ENCODE measurements at places on chromosomes 2 and 18.

DNA sequence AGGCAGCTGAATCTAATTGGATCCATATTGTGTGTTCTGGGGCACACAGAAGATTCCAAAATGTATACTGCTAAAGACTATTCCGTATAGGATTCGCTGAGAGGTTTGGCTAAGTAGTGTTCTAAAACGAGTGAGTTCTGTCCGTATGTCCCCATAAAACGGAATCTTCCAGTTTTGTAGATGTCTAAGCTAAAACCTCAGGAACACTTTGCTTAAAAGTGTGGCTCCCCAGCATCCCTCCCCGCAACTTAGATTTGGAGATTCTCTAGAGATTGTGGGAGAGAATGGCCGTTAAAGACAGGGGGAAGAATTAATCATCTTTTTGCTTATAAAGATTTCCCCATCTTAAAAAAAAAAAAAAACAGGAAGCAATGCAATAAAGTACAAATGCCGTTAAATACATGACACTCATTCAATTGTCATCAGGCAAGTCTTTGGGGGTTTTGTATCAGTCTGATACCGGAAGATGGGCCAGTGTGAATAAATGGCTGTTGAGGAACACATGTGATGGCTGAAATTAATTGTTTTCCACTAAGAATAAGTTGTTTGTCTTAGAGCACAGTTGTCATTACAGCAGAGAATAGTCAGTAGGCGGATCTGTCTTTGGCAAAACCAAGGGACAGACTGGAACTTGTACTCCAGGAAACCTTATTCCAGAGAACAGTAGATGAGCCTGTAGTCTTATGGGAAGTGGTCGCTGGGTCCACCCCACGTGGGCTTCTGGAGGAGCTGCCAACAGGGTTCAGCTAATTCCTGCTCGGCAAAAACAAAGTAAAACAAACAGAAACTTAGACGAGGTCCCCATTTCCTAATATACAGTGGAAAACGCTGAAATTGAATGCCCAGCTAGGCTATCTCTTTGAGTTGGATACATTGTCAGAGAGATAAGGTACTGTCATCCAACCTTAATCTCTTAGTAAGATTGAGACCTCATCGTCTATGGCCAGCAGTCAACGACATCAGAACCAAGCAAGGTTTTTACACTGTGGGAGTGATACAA lies 1.7 kb downstream of the EMILIN2 start:
- no peak for DNase-seq

- no peak for DNase-seq
These were observed 61.6 kb upstream of the CYRIA start for GRCh38 chr2:16727256-16727655.

- no peak for DNase-seq
These were observed 103.7 kb downstream of the BIN1 start for GRCh38 chr2:127003070-127003800.

DNA sequence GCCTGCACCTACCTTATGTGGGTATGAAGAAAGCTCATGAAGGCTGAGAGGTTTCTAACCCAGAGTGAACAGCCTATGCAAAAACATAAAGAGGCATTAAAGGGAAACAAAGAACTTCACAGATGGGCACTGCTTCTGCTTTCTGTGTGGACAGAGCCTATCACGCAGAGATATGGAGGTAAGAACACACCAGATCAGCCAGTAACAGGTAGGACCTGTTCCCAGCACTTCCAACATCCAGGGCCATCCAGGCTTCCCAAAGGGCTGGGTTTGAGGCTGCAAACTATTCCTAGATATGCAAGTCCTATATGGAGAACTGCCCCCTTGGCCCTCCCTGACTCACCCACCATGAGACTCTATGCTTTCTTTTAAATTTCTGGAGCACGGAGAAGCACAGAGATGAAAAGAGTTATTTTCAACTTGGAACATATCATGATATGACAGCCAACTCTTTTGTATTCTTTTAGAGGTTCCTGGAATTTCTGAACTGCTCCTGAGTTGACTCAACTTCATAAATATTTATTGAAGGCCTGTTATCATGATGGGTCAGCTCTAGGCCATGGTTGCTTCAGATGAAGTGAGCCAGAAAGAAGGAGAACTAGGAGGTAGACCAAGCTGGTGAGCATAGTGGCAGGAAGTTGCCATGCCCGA lies 77.4 kb upstream of the PPP1CB start:
- DNase-seq = no peak

DNA sequence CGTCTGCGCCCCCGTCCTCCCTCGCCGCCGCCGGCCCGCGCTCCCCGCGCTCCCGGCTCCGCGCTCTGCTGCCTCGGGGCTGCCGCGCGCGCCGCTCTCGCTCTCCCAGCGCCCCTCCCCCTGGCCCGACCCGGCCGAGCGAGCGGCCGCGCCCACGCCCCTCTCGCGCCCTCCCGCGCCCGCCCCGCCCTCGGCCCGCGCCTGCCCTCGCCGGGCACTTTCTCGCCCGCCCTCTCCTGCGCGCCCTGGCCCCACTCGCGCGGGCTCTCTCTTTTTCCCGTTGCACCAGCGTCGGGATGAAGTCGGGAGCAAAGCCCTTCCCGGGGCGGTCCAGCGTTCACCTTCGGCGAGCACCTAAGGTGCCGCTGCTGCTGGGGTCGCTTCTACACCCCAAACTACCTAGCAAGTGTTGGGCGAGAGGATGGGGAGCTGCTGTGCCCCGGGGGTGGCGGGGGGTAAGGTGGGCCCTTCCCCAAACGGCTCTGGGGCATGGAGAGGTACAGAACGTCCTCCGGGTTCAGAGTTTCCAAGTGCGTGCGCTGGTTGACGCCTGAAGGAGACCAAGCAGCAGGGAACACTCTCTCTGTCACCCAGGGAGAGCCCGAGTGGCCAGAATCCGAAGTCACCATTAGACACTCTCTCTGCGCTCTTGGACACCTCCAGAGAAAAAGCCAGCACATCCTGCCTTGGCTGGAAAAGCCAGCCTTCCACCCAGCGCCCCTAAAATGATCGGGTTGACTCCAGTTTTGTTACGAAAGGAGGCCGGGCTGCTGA lies at the start of gene COLEC12:
COLEC12 (minus strand) TSS at position 70 of the 774 bp plus-strand sequence. CDS start 187 bp downstream, outside the sequence.
- no peak for DNase-seq

GRCh38 chr2:230885463-230886130 lies 20.9 kb downstream of the ITM2C start:
- DNase-seq = no peak

DNA sequence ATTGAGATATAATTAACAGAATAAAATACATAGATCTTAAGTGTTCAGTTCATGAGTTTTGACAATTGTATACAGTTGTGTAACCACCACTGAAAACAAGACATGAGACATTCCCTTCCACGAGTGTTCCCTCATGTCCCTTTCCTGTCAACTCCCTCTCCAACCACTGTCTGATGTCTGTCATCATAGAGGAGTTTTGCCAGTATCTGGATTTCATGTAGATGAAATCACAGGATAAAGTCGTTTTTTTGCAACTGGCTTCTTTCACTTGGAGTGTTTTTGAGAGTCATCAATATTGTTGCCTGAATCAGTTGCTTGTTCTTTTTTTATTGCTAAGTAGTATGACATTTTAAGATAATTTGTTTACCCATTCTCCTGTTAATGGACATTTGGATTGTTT lies 52.7 kb downstream of the RBMS1 start:
- DNase-seq = no peak

DNA sequence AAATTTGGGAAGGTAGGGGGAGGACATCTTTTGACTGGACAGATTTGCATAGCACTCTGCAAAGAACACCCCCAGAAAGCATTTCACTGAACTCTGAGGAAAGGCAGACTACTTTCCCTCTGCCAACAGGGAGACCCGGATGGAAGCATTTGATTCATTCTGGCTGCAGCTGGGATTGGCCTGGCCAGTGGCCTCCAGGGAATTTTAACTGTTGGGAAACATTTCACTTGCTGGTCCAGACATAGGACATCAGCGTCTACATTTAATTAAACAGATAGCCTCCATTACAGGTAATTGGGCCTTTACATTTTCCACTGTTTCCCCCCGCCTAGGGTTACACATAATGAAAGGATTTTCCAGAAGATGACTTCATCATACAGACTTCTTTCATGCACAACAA lies 92.8 kb downstream of the MARCHF4 start:
- no peak for DNase-seq

DNA sequence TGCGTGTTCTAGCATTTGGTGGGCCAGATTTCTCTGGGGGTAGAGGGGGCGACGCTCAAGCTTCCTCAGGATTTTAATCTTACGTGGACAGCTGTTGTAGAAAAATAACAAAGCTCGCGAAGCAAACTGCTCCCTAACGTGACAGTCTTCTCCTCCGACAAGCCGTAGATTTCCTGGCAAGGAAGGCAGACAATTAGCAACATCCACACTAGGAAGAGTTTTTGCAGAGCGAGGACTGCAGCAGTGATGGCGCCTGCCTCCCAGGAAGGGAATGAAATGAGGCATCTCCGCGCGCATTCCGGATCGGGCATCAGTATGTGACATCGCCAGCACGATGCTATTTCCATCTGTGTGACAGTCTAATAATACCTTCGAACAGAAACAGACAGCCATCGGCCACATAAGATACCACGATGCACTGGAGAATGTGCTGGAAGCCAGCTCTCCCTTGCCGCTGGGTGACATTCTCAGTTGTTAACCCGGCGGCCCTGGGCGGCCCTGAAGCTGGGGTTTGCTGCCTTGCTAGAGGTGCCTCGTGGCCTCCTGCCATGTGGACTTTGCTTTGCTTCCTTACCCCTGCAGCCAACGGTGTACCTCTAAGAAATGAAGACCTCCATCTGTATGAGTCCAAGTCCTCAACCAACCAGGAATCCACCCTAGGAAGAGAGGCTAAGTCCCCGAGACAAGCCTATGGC lies 101.8 kb upstream of the AGAP1 start:
- no peak for DNase-seq

- no peak for DNase-seq
These were observed 226.0 kb downstream of the GULP1 start for GRCh38 chr2:188517549-188518215.

- no peak for DNase-seq
These were observed 245.4 kb downstream of the ATAD2B start for GRCh38 chr2:23681356-23682140.

GRCh38 chr18:48923746-48924629 lies 26.8 kb downstream of the SMAD7 start:
- DNase-seq = no peak

DNA sequence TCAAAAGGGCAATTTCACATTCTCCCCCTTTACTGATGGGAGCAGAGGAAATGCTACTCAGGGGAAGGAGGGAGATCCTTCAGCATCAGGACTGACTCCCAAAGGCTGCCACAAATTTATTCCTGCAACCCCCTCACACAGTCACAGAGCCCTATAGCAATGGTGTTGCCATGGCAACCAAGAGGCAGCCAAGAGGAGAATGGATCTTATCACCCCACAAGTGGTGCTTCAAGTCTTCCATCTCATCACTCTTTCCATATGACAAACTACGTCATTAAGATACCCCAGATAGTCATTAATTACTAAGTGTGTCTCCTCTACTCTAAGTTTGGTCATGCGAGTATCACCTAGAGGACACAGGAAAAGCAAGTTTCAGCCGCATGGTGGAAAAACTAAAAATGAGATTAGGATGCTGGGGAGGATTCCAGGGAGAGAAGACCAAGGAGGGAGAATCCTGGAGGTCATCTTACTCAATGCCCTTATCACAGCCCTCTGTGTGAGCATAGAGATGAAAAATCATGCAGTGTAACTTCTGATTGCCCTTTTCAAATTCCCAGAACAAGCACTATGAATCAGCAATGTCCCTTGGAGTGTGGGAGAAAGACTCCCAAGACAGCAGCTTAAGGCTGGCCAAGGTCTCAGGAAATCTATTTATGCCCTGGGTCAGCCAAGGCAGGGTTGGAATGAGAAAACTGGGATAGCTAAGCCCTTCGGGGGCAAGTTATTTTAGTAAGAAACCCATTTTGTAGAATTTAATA lies 885.7 kb upstream of the KLHL29 start:
- DNase-seq = no peak

DNA sequence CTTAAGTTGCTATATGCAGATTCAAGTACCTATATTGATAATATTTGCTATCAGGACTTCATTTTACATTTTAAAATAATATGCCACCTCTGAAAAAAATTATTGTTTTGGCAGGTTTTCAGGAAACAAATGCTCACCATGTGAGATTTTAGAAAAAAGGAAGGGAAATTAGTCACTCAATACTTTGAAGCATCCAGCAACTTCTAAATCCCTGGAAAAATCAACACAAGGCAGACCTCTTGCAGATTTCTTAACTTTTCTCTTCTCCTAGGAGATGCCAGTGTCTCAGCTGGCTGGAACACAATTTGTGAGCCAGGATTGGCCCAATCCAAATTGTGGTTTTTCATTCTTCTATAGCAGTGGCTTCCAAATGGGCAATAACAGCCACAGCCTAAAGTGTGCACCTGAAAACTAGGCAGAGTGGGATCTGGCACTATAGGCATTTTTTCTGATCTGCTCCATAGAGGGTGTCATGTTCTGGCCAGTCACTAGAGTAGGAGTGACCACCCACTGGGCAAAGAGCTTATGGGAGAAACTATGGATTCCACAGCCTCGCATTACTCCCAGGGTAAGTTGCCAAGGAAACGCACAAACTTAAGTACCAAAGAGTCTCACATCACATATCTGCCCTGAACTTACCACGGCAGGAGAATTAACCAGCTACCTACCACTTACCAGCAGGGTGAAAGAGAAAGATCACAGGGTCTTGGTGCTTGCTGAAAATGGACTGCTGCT lies 28.1 kb upstream of the THOC1 start:
- no peak for DNase-seq

- DNase-seq = no peak
These were observed 76.3 kb upstream of the MGAT4A start for GRCh38 chr2:98807221-98807620.

DNA sequence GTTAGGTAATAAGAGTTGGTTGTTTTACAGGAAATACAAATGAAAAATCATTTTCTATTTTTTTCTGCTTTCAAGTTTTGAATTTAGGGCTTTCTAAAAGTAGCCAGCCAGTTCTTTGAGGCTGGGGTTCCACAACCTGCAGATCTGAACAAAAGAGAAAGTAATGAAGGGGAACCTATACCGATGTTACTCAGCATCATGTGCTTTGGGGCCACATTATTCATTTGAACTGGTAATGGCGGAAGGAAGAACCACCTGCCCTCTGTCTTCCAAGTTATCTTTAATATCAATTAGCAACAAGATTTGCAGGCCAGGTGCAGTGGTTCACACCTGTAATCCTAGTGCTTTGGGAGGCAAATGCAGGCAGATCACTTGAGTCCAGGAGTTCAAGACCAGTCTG lies 12.9 kb upstream of the MRO start:
- DNase-seq = no peak

GRCh38 chr2:206867006-206867405 lies 72.3 kb upstream of the CPO start:
- no peak for DNase-seq

DNA sequence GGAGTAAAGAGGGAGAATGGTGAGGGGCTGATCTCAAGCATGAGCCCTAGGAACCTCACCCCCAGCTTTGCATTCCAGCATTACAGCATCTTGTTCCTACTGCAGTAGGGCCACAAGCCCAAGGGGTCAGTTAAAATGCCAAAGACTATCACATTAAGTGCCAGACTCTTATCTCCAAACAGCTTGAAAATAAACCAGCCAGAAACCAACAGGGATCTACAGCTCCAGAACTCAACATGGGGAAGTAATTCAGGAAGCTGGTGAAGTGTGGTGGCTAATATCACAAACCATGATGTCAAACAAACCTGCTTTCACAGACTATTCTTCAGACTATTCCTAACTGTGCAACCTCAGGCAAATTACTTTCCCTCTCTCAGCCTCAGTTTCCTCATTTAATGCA lies 278.3 kb downstream of the TNS1 start:
- DNase-seq = no peak

GRCh38 chr2:80149991-80150390 lies 154.6 kb downstream of the LRRTM1 start:
- DNase-seq = no peak

Measured in effector memory CD4-positive, alpha-beta T cell (primary cell).